ENCODE measurements at places on chromosomes 13 and 19. TPM values are rescaled to one million over a fixed set of nuclear protein-coding genes. Genes with fewer than 3 reads are reported as not detected.

CACNG6 gene
- not detected for total RNA-seq

CGB8 gene
- total RNA-seq = not detected

HOMER3 gene
- 3.4 TPM for total RNA-seq

FGF22 gene
- 0.58 TPM for total RNA-seq

SYDE1 gene
- 0.04 TPM for total RNA-seq

PABPC3 gene
- 0.18 TPM for total RNA-seq

LGALS4 gene
- 1.1 TPM for total RNA-seq

CFAP97D2 gene
- total RNA-seq = not detected

URAD gene
- total RNA-seq = not detected

- no peak for DNase-seq
Measured at GRCh38 chr19:46998445-46999125, 21.1 kb upstream of the NPAS1 start.

DNA sequence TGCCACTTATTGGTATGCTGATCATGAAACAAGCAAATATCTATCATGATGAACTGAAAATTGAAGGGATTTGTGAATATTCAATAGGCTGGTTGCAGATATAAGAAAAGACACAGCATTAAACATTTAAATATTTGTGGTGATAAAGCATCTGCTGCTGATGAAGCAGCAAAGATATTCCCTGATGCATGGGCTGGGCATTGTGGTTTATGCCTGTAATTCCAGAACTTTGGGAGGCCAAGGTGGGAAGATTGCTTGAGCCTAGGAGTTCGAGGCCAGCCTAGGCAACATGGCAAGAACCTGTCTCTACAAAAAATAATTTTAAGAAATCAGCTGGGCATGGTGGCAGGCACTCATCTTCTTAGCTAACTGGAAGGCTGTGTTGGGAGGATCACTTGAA is 54.5 kb downstream of the GPR180 start:
- DNase-seq = no peak

GRCh38 chr19:3342246-3342645 is 24.1 kb upstream of the NFIC start:
- DNase-seq = no peak

- no peak for DNase-seq
Measured at GRCh38 chr13:60922576-60923231, 492.9 kb downstream of the PCDH20 start.

GRCh38 chr19:57269515-57270250 is 10.6 kb upstream of the ZNF460 start:
- DNase-seq = no peak

DNA sequence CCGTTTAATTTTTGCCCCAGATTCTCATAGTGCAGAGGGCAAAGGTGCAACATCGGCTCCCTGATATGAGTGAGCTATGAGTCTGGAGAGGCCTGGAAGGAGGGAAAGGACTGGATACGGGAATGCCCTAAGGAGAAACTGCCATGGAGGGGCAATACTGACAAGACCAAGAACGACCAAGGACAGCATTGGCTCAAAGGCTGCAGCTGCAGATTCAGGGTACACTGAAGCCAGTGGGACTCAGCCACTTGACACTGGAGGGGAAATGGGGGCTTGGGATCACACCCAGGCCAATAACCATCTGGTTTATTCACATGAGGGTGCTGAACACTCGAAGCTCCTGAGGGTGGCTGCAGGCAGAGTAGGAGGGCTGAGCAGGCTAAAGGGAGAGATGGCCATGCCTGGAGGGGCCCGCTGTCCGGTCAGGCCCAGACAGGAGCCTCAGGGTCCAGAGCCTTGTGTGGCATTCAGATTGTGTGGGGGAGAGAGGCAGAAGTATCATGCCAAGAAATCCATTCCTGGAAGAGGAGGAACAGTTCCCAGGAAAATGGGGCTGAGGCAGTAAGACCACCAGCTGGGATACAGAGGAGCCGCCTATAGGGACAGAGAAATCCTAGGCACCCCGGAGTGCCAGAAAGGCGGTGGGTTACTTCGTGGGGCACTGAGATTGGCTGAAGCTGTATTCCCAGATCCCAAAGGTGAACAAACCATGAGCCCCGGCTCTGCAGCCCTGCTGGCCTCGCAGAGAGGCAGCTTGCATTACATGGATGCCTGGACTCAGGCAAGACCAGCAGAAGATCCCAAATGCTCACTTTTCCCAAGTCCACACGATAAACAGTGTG is 20.7 kb downstream of the COL4A1 start:
- no peak for DNase-seq

GRCh38 chr19:51407511-51408131 is 9.8 kb downstream of the SIGLEC10 start:
- peak; percentile 77 for DNase-seq

DNA sequence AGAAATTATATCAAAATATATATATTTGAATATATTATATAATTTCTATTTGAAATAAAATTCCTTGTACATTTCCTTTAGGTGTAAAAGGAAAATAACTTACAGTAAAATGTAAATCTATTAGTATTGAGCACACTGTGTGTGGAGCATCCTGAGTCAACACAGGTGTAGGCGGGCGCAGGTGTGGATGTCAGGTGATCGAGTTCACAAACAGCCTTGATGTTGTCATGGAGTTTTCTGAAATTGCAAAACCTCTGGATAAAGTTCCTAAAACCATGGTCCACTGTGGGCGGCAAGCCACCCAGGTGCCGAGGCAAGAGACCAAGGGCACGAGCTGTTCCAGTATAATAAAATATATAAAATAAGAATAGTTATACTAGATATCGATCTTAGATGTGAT is 27.7 kb upstream of the MCF2L start:
- no peak for DNase-seq

- DNase-seq = no peak
Measured at GRCh38 chr13:47457626-47458025, 543.4 kb downstream of the SUCLA2 start.

DNA sequence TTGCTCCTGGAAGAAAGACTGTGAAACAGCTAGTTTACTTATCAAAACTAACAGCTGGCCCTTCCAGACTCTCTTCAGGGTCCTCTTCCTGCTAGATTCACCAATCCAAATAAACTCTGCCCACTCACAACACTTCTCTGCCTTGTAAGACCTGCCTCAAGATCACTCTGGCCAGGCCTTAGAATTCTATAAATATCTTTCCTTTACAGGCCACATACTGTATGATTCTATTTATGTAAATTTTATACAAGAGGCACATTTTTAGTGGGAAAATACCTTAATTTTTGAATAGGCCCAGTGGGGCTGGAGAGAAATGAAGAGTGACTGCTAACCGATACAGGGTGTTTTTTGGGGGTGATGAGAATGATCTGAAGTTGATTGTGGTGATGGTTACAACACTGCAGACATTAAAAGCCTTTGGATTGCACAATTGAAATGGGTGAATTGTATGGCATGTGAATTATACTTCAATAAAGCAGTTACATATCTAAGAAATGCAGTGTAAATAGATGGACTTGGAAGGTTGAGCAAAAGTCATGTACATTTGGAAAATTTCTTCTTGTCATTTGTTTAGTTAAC is 141.8 kb downstream of the GPC5 start:
- peak; percentile 94 for DNase-seq

DNA sequence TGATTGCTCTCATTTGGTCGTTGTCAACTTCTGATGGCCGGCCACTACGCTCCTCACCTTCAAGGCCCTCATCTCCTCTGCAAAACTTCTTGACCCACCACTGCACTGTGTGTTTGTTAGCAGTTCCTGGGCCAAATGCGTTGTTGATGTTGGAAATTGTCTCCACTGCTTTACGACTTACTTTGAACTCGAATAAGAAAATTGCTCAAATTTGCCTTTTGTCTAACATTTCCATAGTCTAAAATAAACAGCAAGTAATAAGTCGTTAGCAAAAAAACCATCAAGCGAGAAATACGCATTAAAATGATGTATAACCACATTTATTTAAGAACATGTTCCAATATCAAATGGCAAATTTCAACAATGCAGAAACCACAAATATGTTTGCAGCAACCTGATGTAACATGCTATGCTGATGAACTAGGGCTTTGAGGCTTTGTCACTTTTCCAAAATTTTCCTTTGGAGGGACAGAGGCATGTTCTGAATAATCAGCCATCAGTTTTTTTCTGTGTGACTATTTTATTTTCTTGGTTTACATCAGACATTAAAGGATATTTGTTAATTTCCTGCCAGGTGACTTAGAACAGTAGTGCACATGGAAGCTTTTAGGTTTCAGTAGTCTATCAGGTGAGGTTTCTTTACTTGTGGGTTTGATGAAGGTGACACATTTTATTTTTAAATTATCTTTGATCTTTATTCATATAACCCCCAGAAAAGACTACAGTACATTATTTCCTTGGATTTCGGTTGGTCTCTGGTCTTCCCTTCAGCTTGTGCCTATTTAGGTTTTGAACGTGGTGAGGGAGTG is 74.7 kb upstream of the TEX29 start:
- DNase-seq = no peak

DNA sequence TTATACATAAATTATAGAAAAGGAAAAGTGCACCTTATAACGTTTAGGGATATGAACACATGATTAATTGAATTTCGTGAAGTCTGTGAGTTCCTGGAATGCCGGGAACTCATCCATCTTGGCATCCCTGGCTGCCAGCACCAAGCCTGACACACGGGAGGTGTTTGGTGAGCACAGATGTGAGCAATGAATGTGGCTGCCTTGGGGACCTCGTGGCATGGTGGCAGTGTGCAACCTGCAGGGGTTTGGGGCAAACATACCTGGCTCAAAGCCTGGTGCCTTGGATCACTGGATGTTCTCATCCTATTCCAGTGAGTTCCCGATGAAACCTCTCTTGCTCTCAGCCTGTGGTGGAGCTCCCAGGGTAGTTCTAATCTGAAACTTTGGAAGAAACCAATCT is 10.4 kb upstream of the MAP2K2 start:
- DNase-seq = no peak

- DNase-seq = no peak
Measured at GRCh38 chr13:36629057-36629385, 44.8 kb upstream of the SERTM1 start.

GRCh38 chr19:33085570-33086128 is 4.7 kb downstream of the GPATCH1 start:
- DNase-seq = no peak

DNA sequence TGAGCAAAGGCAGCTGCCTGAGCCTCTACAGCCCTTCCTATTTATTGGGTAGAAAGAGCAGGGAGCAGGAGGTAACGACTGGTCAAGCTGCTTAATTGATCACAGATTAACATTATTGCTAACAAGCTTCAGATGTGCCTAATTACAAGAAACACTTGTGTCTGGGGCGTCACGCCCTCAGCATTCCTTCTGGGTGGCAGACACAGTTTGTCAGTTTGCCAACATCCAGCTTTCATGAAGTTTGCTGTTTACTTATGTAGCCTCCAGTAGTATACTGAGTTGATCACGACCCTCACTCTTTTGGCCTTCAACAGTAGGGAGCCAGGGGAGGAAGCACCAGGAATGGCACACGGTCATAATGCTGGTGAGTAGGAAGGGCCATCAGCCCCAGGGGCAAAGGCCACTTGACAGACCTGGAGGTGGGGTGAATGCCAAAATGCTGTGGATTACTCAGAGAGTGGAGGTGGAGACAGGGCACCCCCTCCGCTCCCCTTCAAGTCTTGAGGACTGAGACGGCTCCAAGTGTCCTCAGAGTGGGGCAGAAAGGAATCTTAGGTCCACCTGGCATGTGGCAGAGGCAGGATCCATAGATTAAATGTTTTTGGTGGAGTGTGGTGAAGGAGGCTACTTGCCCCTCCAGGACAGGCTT is 34.9 kb upstream of the PSPC1 start:
- DNase-seq = no peak

- DNase-seq = no peak
Measured at GRCh38 chr13:112210371-112210770, 143.4 kb downstream of the SOX1 start.

DNA sequence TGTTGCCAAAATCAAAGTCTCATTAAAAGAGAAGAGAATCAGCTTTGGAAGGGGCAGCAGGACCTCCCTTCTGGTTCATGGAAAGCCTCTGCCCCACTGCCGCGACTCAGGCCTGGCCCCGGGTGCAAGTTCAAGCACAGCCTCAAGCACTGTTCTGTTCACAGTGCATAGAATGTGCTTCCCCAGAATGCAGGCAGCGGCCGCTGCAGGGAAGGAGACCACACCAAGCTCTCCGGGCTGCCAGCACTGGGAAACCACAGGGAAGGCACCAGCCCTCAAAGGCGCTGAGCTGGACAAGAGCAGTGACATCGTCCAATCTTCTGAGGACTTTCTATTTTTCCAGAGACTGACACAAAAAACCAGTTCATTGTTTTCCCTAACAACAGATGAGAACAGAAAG is 55.5 kb downstream of the CRYL1 start:
- DNase-seq = no peak

DNA sequence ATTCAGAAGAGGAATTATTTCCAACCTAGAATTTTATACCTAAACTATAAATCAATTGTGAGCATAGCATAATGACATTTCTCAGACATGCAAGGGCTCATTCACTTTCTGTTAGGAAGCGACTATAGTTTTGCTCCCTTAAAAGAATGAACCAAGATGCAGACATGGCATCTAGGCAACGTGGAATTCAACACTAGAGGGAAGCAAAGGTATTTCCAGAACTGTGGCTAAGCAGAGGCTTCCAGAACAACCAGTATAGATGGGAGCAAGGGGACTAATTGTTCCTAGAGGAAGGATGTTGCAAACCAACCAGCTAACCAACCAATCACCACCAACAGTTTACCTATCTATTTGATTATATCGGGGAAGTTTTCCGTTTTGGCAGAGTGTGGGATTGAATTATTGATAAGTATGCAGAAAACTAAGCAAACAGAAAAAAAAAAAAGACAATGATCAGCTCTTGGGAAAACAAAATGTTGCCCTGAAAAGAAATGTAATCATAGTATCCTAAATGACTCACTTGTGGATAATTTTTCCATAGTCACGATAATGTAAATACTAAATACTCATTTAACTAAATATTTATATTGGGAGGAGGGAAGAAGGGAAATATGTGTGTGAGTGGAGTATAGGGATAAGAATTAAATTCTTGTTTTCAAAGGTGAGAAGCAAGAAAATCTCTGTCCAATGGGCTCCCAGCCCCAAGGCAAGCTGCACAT is 21.1 kb downstream of the ARL11 start:
- DNase-seq = no peak

DNA sequence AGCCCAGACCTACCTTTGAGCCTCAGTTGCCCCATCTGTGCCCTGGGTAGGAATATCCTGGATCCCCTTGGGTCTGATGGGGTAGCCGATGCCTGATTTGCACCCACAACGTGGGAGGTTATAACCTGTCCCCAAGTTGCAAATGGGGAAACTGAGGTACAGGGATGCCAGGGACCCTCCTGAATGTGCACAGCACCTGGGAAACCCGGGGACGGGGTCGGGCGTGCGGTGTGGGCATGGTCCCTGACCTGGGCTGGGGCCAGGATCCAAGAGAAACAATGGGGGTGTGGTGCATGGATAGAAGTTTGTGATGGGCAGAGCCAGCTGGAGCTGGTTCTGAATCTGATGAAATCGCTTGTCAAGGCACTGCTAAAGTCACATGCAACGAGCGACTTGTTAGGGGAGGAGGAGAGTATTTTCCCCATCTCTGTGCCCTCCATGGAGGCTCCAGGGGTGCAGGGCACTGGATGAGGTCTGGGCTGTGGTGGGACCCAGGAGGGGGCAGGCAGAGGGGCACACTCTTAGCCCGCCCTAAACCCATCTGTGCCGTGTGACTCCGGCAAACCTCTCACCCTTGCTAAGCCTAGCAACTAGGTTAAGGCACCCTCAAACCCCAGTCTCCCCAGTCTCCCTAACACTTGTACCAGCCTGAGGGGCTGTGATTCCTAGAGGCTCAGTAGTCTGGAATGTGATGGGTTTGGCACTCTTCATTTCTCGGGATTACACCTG is 749 bp downstream of the GDF15 start:
- peak; percentile 43 for DNase-seq
